Astrocyte (in vitro differentiated cells and primary cell): ENCODE measurements at places on chromosomes 6 and 20.

DNA sequence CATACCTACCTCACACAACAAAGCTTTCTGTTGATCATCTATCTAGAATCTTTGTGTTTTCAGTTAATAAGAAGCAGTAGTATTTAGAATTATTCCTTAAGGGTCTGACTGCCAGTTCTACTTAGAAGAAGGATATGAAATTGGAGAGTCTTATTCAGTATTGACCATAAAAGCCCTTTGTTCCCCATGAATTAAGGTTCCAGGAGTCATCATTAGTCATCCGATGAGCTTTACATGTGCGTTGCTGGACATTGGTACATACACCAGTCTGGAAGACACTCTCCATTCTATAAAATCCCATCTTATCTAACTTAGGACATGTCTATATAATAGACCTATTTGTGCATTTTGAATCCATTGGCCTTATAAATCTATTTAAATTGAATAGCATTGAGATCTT lies 34.4 kb upstream of the RNF217 start:
- DNase-seq = peak; percentile 59
- no peaks in the 10 kb centered on the region for H3K36me3 ChIP-seq
- H3K27me3 ChIP-seq = no peaks in the 10 kb centered on the region
- H3K27ac ChIP-seq = peak overlapping the region; percentile 69

DNA sequence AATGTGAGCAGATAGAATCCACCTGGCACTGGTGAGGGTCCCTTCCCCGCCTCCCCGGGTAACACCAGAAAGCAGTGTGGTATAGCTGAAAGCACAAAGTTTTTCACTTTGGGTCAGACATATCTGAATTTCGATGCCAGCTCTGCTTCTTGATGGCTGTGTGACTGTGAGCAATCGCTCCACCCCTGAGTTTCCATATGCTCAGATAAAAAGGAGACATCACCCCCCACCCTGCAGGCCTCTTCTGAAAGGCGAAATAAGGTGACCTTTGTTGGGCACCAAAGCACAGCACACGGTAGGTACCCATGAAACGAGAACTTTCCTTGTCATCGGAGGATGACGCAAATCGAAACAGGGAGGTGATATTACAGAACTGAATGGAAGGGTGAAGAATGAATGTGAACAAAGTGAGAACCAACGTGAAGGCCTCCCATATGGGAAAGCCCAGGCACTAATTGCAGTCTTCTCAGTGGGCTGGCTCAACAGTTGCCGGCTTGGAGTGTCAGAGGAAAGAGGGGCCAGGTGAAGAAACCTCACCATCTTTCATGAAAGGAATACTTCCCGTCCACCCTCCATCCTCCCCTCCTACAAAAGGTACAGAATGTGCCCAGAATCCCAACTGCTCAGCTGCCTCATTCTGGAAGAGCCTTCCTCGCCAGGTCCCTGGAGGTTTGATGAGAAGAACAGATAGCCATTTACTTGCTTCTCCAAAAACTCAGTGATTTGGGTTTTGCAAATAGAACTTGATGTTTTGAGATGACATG lies 61.8 kb downstream of the NFATC2 start:
- no peaks in the 10 kb centered on the region for H3K27me3 ChIP-seq
- H3K27ac ChIP-seq = no peak overlapping the region
- no peaks in the 10 kb centered on the region for H3K36me3 ChIP-seq
- H3K4me3 ChIP-seq = no peak overlapping the region

- H3K27ac ChIP-seq = no peak overlapping the region
- H3K4me1 ChIP-seq = no peaks in the 10 kb centered on the region
- no peaks in the 10 kb centered on the region for H3K27me3 ChIP-seq
- H3K4me3 ChIP-seq = no peak overlapping the region
- no peak for DNase-seq
Observed at GRCh38 chr20:40966103-40966502, 62.5 kb upstream of the TOP1 start.

DNA sequence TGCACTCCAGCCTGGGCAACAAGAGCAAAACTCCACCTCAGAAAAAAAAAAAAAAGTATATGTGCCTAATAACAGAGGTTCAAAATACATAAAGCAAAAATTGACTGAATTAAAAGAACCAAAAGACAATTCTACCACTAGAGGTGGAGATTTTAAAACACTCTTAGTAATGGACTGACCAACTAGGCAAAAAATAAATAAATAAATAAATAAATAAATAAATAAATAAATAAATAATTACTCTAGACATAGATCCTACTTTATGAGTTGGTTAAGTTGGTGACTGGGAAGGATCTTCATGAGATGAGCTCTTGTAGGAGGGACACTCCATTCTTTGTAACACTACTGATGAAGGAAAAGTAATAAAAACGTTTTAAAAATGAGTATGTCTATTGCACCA lies 113.9 kb downstream of the SGK1 start:
- no peak overlapping the region for H3K4me3 ChIP-seq
- no peak for DNase-seq
- no peaks in the 10 kb centered on the region for H3K27me3 ChIP-seq

- no peak overlapping the region for H3K27ac ChIP-seq
- DNase-seq = no peak
- H3K4me3 ChIP-seq = no peak overlapping the region
- H3K36me3 ChIP-seq = no peaks in the 10 kb centered on the region
- H3K27me3 ChIP-seq = no peaks in the 10 kb centered on the region
- peaks cover 23% of the 10 kb centered on the region for H3K4me1 ChIP-seq
Observed at GRCh38 chr6:72646604-72647485, 25.0 kb downstream of the KCNQ5 start.

GRCh38 chr6:102766963-102767362 lies 1373.5 kb downstream of the GRIK2 start:
- H3K36me3 ChIP-seq = no peaks in the 10 kb centered on the region
- no peaks in the 10 kb centered on the region for H3K27me3 ChIP-seq
- H3K4me1 ChIP-seq = no peaks in the 10 kb centered on the region
- H3K27ac ChIP-seq = no peak overlapping the region

GRCh38 chr20:62929051-62929538 lies 2.8 kb upstream of the DIDO1 start:
- H3K27me3 ChIP-seq = no peaks in the 10 kb centered on the region
- no peak for DNase-seq
- peak overlapping the region; percentile 38 for H3K4me3 ChIP-seq
- peaks cover 32% of the 10 kb centered on the region for H3K4me1 ChIP-seq

DNA sequence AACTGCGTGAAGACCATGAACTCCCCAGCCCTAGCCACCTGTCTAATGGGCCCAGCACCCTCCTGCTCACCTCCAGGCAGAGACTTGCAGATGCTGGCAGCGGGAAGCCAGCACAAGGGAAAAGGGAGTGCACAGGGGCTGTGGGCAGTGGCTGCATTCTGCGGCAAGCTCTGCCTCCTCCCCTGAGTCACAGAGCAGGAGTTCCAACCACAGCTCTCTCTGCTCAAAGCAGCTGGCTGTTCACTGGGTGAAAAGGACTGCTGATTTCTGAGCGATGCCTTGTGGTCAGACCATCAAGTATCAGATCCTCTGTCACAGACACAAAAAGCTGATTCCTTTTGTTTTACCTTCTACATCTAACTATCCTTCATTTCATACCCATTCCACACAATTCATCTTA lies 10.5 kb downstream of the NKX2-2 start:
- peaks cover 10% of the 10 kb centered on the region for H3K4me1 ChIP-seq
- peaks cover 43% of the 10 kb centered on the region for H3K27me3 ChIP-seq

- no peaks in the 10 kb centered on the region for H3K36me3 ChIP-seq
- H3K27me3 ChIP-seq = peaks cover 27% of the 10 kb centered on the region
- H3K4me1 ChIP-seq = no peaks in the 10 kb centered on the region
- no peak for DNase-seq
- no peak overlapping the region for H3K27ac ChIP-seq
Observed at GRCh38 chr6:150018846-150019580, 6.3 kb downstream of the RAET1L start.

GRCh38 chr6:105952772-105953690 lies 133.1 kb upstream of the PRDM1 start:
- no peak overlapping the region for H3K4me3 ChIP-seq
- no peaks in the 10 kb centered on the region for H3K27me3 ChIP-seq
- H3K27ac ChIP-seq = no peak overlapping the region
- no peak for DNase-seq

GRCh38 chr6:43621078-43621835 lies 7.8 kb downstream of the GTPBP2 start:
- no peak overlapping the region for H3K27ac ChIP-seq
- peaks cover under 1% of the 10 kb centered on the region for H3K4me1 ChIP-seq
- peaks cover 63% of the 10 kb centered on the region for H3K36me3 ChIP-seq
- H3K27me3 ChIP-seq = no peaks in the 10 kb centered on the region
- H3K4me3 ChIP-seq = no peak overlapping the region

GRCh38 chr6:71179249-71179885 lies 109.2 kb upstream of the OGFRL1 start:
- H3K4me3 ChIP-seq = no peak overlapping the region
- H3K36me3 ChIP-seq = no peaks in the 10 kb centered on the region
- DNase-seq = no peak
- no peaks in the 10 kb centered on the region for H3K27me3 ChIP-seq

DNA sequence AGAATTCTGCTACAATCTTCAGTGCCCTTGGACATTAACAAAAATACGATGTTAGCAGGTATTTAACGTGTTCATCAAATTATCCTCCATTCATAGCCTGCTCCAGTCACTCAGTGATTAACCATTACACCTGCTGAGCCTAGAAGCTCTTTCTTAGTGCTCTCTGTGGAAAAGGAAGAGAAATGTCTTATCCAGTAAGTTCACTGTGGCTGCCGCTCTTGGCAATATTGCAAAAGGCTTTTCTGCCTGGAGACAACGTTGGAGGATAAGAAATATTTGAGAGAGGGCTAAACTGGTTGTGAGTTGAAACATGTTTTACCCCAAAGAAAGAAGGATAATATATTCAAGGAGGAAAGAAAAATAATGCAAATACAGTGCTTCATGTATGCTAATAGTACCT lies 217.4 kb upstream of the HSF2 start:
- no peaks in the 10 kb centered on the region for H3K27me3 ChIP-seq
- H3K27ac ChIP-seq = no peak overlapping the region
- H3K4me3 ChIP-seq = no peak overlapping the region

- H3K4me1 ChIP-seq = no peaks in the 10 kb centered on the region
- no peaks in the 10 kb centered on the region for H3K36me3 ChIP-seq
- no peak overlapping the region for H3K4me3 ChIP-seq
- H3K27ac ChIP-seq = no peak overlapping the region
- no peak for DNase-seq
- peaks cover 3% of the 10 kb centered on the region for H3K27me3 ChIP-seq
Observed at GRCh38 chr6:40555092-40555491, 32.1 kb downstream of the LRFN2 start.

GRCh38 chr6:53648184-53648943 lies 17.2 kb downstream of the KLHL31 start:
- H3K4me1 ChIP-seq = peaks cover 9% of the 10 kb centered on the region
- DNase-seq = peak; percentile 29
- H3K27me3 ChIP-seq = peaks cover 6% of the 10 kb centered on the region
- no peak overlapping the region for H3K27ac ChIP-seq
- no peak overlapping the region for H3K4me3 ChIP-seq

- peaks cover 5% of the 10 kb centered on the region for H3K4me1 ChIP-seq
- DNase-seq = peak; percentile 85
- H3K4me3 ChIP-seq = peak overlapping the region; percentile 82
- H3K27ac ChIP-seq = peak overlapping the region; percentile 28
Observed at GRCh38 chr6:27688014-27688586, 215.2 kb upstream of the ZNF184 start.

- H3K4me3 ChIP-seq = no peak overlapping the region
- no peak for DNase-seq
- H3K27me3 ChIP-seq = no peaks in the 10 kb centered on the region
Observed at GRCh38 chr20:61871913-61872312, 193.8 kb downstream of the TAF4 start.

DNA sequence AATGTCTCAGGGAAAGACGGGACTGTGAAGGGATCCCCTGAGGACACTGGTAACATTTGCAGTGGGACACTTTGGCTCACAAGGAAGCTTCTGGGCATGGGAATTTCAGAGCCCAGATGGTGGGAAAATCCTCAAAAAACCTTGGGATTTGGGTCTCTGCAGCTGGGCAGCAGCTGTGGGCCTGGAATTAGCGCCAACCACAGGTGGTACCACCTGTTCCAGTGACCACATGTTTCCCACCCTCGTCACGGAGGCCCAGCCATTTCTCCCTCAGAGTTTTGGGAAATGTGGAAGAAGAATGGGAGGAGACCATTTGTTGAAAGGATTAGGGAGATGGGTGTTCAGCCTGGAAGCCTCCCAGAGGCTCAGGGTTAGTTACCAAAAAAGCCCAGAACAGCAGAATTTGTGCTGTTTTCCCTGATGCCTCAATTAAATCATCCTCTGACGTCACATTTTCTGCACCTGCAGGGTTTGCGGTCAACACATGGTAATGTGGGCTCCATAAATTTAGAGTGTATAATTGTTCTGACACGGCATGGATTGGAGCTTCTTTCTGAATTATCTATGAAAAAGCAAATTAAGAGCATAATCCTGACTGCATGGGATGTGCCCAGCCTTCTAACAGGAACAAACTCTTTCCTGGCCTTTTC lies 34.4 kb downstream of the EDN3 start:
- no peak overlapping the region for H3K27ac ChIP-seq
- H3K4me1 ChIP-seq = no peaks in the 10 kb centered on the region
- H3K27me3 ChIP-seq = no peaks in the 10 kb centered on the region
